ENCODE measurements at places on chromosomes 5 and 9.

GRCh38 chr9:134525070-134525815 is 116.4 kb upstream of the COL5A1 start:
- no peak for DNase-seq

- no peak for DNase-seq
These were observed 29.8 kb downstream of the HMGCR start for GRCh38 chr5:75366787-75367186.

DNA sequence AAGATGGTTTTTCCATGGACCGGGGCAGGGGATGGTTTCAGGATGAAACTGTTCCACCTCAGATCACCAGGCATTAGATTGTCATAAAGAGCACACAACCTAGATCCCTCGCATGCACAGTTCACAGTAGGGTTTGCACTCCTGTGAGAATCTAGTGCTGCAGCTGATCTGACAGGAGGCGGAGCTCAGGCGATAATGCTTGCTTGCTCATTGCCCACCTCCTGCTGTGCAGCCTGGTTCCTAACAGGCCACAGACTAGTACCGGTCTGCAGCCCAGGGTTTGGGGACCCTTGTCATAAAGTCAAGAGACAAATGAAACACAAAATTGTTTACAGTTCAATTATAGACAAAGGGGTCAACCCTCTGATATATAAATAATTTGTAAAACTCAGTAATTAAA is 101.7 kb downstream of the RANBP17 start:
- DNase-seq = no peak

DNA sequence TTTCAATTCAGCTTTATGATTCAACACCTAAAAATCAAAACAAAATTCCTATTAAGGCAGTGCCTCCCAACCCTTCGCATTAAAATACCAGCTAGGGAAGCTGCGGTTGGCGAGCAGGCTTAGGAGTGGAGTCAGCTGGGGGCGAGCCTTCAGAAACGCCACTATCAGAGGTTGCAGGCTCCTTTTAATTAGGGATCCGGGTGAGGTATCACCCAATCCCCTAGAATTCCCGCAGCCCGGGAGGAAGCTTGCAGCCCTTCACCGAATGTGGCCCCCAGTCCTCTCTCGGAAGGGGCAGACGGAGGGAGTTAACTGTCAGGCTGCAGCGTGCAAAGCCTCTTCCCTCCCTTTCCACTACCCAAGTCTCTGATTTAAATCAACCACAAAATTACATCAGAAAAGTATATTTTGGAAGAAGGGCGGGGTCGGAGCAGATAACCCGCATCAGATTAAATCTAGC is 1.7 kb downstream of the STC2 start:
- DNase-seq = no peak

DNA sequence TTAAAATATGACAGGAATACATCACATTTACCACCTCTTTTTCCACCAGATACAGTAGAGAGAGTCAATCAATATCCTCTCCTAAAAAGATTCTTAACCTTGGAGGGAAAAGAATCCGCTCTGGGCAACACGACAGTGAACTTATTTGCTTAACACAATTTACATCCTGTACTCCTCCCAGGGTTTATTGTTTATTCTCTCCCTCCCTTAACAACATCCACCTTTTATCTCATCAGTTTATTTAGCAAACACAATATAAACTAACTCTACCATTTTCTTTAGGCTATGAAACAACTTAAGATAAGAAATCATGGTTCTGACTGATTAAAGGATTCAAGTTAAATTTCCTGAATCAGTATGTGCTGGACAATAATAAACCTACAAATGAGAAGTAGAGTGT is 50.9 kb downstream of the CERT1 start:
- no peak for DNase-seq

DNA sequence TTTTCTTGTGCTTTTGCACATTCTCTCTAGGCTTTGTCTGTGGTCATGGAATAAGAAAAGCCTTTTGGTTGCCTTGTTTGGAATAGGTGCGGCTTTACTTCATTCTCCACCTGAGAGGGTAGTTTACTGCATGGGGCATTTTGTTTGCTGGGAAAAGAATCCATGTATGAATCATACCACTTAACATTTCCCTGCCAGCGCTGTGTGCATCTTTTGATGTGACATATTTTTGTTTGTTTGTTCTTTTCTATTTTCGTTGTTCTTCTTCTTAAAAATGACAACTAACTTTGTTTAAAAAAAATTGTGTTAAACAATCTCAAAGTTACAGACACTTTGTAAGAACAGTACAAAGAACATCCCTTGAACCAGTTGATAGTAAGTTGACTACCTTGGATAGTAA is 113.2 kb downstream of the GCNT1 start:
- peak; percentile 29 for DNase-seq

DNA sequence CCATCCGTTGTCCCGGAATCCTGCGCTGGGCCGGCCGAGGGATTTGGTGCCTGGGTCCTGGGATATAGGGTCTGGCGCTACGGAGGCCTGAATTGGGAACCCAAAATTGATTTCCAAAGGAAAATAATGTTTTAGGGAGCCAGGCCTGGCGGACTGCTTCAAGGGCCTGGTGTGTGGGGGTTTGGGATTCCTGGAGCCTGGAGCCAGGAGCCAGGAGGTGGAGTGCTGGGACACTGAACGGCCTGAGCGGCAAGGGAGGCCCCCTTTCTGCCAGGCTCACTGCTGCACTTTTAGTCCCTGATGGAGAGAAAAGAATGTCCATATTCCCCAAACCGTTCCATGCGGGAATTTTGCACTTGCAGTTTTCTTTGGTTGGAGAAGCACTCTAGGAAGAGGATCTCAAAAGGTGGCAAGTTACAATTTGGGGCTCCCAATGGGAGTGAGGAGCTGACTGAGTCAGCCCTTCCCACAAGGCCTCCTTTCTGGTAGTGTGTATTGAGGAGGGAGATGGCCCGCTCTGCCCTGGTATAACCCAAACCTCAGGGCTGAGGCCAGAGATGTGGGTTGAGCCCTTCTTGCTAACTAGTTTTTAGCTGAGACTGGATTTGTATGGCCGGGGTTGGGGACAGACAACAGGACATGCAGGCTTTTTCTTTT is 2.2 kb downstream of the LMX1B start:
- no peak for DNase-seq

DNA sequence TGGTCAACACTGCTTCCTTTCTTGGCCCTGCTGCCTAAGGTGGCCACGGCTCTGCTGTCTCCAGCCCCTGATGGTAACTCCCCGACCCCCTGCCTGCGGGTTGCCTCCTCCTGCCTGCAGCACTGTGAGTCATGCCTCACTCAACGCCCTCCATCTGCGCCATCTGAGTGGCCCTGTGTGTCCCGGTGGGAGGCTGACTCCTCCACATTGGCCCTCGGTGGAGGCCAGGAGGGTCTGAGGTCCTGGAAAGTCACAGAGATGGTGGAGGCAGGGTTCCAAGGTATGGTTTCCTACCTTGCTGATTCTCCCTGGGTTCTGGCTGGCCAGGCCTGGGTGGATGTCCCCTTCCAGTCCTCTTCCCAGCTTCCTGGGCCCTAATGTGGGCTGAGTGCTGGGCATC is 64.5 kb upstream of the ADAMTS2 start:
- DNase-seq = no peak

DNA sequence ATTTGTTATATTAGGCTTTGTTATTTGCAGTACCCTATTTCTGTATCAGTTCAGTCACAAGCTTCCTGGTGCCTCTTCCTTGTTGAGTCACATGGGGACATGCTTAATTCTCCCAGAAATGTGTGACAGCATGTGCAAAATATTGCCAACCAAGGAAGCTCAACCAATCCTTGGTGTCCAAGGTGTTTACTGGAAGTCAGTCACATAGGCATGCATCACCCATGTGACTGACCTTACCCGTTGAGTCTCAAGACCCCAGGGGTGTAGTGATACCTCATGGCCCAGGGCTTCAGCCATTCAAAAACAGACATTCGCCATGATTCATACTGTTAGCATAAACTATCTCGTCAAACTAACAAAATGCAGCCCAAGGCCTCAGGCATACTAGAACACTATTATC is 9.3 kb upstream of the ANKDD1B start:
- no peak for DNase-seq

DNA sequence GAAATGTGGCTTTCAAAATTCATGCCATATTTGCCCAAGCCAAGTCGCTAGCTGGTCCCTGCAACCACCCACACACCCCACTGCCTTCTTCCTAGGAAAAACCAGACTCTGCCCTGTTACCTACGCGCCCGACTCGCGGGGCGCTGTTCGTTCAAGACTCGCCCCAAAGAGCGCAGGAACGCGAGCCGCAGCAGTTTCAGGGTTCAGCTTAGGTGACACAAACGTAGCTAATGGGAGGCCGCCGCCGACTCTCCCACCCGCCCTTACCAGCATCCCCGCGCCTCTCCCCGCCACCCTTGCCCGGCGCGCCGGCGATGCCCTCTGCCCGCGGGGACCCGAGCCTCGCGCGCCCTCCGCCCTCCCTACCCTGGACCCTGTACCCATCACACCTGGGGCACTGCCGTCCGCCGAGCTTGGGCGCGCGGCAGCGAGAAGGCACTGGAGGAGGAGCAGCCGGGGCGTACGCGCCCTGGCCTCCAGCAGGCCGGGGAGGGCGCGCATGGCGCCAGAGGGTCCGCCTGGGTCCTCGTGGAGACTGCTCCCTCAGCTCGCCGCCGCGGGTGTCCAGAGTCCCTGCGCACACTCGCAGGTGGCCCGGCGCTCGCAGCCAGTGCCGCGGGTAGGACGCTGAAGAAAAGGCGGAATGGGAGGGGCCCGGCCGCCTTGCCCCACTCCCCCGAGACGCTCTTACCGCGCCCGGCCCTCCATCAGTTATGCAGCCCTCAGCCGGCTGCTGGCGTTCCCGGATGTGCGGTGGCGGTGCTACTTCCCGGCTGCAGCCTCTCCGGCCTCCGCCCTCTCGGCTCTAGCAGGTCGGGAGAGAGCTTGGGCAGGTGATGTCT is at the start of gene EMB:
Gene EMB, minus strand, starts transcription at position 638 of the 842 bp plus-strand sequence. Its CDS starts 137 bp downstream, at position 501.
- peak; percentile 60 for DNase-seq

DNA sequence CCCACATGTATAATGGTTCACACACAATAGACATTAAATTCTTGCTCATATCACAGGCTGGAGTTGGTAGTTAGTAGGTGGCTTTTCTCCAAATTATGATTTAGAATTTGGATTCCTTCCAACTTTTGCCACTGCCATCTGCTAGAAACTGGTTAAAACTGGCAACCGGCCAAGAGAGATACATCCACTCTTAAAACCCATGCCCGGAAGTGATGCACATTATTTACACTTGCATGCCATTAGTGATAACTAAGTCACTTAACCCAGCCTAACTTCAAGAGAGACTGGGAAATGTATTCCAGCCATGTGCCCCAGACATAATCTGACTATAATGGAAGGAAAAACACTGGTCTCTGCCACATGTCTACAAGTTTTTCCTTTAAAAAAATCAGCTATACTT is 395.7 kb upstream of the SEMA6A start:
- peak; percentile 83 for DNase-seq

DNA sequence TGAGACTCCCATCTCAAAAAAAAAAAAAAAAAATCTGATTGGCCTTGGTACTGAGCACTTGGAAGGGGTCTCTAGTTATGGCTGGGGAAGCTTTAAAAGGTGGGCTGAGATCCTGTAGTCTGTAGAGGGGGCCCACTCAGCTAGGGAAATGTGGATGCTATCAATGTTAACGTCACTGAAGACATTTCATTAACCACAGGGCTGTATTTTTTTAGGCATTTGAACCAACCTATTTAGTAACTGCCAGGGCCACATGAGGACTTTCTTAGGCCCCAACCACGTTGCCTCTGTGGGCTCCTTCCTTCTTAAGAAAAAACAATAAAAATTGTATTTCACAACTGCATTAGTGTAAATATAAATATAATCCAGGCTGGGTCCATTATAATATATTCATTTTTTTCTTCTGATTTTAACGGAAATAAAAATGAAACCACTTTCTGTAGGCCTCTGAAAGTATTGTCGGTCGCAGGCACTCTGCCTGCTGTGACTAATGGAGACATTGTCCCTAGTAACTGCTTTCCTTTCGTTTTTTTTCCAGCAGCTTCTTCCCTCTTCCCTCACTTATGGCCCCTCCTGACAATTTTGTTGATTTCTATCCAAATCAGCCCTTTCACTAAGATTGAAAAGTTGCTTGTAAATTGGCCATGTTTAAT is 71.6 kb downstream of the GCNT1 start:
- DNase-seq = no peak

DNA sequence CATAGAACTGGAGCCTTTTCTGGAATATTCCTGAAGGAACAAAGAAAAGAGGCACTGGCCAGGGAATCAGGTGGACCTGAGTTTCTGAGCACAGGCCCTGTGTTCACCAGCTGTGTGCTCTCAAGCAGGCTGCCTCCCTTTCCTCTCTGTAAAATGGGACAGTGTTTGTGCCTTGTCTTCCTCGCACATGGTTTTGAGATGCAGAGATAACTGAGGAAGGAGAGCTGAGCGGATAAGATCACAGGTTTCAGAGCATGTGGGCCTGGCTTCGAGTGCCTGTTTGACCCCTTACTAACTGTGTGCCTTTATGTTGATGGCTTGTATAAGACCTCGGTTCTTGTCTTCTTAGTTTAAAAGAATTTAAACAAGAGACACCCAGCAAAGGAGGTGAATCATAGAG is 46.2 kb upstream of the HAND1 start:
- no peak for DNase-seq

- DNase-seq = no peak
These were observed 1195.9 kb upstream of the ACO1 start for GRCh38 chr9:31188496-31188895.
